ENCODE measurements at places on chromosomes 1 and 21. TPM values are rescaled to one million over a fixed set of nuclear protein-coding genes. Genes with fewer than 3 reads are reported as not detected.

The NOL9 gene
- total RNA-seq, result 54.1 TPM

The KPRP gene
- total RNA-seq, result not detected

The ARPC5 gene
- 130 TPM for total RNA-seq

The S100A5 gene
- total RNA-seq, result 1.6 TPM

The CELA3A gene
- not detected for total RNA-seq

The KRTAP12-1 gene
- total RNA-seq, result not detected

The GIPC2 gene
- total RNA-seq, result 0.14 TPM

The C1orf21 gene
- 2.7 TPM for total RNA-seq

The SPTA1 gene
- total RNA-seq, result not detected

The C4BPB gene
- total RNA-seq, result 1.6 TPM

The TSACC gene
- not detected for total RNA-seq

The FCRL2 gene
- total RNA-seq, result 0.12 TPM

The SLC1A7 gene
- total RNA-seq, result not detected

The SUSD4 gene
- total RNA-seq, result 0.33 TPM

The ELAVL4 gene
- not detected for total RNA-seq

The WARS2 gene
- total RNA-seq, result 20.2 TPM

The BCAN gene
- total RNA-seq, result not detected

The TNFRSF14 gene
- 99.6 TPM for total RNA-seq

The VTCN1 gene
- not detected for total RNA-seq

The SNRPE gene
- 396 TPM for total RNA-seq

The PGLYRP3 gene
- total RNA-seq, result not detected

The FAM151A gene
- not detected for total RNA-seq

The S100A9 gene
- total RNA-seq, result not detected

The ESRRG gene
- total RNA-seq, result not detected
